ENCODE measurements at places on chromosomes 13 and 19.
A peak's percentile ranks its signal among the peaks of the same experiment; 100 is the strongest.

DNA sequence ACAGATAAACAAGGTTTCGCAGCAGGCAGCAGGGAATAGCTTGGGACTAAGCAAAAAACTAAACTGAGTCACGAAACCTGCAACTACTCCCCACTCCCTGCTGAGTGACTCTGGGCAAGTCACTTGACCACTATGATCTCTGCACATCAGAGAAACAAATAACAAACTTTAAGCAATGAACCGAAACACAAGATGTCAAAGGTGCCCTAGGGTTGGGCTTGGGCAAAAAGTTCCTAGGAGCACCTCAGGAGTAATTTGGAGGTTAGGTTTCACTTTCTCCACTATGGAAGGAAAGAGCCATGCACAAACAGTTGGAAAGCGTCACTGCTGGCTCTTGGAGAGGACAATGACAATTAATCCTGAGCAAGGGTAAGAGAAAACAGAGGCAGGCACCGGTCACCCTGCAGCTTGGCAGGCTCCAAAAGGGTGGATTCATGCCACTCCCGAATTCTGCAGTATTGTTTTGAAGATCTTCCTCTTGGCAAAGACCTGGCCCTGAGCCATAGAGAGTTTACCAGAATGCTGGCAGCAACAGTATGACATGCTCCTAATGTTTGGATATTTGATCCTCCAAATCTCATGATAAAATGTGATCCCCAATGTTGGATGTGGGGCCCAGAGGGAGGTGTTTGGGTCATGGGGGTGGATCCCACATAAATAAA lies 60.3 kb downstream of the CRYL1 start:
- no peak for DNase-seq

GRCh38 chr19:30087381-30088138 lies 145.5 kb downstream of the URI1 start:
- no peak for DNase-seq

- DNase-seq: no peak
Measured at GRCh38 chr19:55646889-55647731, 902 bp upstream of the CCDC106 start.

DNA sequence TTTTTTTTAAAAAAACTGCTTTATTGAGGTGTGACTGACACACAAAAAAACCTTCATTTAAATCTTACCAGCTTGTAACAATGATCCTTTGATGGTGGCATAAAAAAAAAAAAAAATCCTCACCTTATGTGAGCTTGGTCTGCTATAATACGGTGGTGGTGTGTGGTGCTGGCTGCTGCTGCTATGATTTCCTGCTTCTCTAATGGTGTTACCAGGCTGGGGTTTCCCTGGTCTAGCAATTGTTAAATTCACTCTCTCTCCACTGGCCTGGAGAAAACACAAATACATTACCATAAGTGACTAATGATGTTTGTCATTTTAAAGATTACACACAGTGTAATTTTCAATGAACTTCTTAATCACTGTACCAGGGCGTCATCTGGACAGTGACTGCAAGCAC lies 60.6 kb downstream of the LNX2 start:
- DNase-seq: no peak

GRCh38 chr19:52987221-52987620 lies 24.5 kb upstream of the ZNF816 start:
- DNase-seq: no peak

GRCh38 chr13:21826214-21827015 lies 155.5 kb downstream of the FGF9 start:
- DNase-seq: no peak

DNA sequence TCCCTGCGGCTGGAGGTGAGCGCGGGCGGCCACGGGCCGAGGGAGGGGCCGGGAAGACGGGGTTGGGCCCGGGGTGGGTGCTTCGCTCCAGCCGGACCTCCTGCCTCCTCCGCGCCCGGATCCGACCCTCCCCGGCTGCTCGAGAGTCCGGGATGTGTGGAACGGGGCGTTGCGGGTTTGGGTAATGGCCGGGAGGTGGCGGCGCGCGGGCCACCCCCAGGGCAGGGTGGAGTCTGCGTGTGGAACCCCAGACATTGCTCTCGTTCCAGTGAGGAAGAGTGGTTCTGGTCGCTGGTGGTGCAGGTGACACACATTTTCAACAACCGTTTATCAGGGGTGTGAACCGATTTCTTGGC lies 38.8 kb downstream of the ARHGEF7 start:
- no peak for DNase-seq

GRCh38 chr19:14203177-14203576 lies 2.8 kb downstream of the ADGRL1 start:
- DNase-seq: no peak

- no peak for DNase-seq
Measured at GRCh38 chr19:34808566-34808965, 35.6 kb upstream of the ZNF599 start.

- DNase-seq: no peak
Measured at GRCh38 chr13:39960191-39960590, 304.7 kb downstream of the COG6 start.

- no peak for DNase-seq
Measured at GRCh38 chr19:2231621-2232221, 4.4 kb downstream of the PLEKHJ1 start.

DNA sequence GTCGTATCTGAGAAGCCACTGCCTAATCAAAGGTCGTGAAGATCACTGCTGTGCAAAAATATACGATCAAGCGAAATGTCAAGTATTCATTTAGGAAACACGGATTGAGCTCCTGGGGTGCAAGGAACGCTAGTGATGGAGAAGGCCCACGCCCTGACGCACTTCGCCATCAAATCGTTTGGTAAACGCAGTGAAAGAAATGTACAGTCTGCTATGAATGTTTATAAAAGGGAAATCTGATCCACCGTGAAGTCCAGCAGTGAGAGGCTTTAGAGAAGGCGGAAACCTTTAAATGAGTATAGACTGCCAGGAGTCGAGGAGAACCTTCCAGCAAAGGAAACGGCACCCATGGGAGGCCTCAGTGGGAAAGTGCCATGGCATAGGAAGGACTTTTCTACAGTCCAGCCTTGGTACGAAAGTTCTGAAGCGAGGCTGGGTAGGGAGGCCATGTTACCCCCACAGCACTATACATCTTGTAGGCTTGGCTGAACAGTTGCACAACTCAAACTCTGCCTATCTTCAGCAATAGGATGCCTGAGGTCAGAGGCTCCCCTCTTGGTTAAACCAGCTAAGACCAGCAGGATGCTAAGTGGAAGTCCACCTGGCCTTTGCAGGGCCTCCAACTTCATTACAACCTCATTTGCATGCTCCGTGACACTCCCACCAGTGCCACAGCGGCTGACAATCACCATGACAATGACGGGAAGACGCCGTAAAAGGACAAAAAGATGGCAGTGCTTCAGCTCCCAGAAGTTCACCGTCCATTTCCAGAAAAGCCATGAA lies 20.4 kb downstream of the PCID2 start:
- no peak for DNase-seq

- peak; percentile 31 for DNase-seq
Measured at GRCh38 chr19:7605490-7606222, 10.0 kb downstream of the CAMSAP3 start.

GRCh38 chr13:51913421-51914136 lies 51.8 kb downstream of the CCDC70 start:
- no peak for DNase-seq

DNA sequence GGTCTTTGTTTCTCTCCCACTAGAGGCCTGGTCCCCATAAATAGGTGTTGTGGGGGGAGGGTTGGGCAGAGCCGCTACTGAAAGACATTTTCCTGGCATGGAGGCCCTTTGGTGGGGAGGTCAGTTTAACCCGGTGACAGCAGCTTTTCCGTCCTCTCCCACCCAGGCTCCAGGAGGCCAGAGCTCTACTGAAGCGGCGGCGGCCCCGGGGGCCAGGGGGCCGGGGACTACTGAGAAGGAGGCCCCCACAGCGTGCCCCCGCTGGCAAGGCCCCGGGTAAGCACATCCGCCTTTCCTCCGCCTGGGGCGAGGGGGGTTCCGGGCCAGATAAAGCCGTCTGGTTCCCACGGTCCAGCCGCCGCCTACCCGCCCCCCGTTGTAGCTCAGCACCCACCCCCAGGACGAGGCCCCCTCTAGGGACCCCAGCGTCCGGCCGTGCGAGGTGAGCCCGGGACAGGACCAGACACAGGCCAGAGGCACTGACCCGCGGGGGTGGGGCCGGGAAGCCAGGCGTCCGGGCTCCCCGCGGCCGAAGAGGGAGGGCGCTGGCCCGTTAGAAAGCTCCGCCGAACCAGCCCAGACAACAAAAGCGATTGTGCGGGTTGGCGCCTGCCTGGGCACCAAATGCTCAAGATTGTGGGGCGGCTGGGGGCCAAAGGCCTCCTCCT lies 1.1 kb upstream of the LTBP4 start:
- DNase-seq: no peak

GRCh38 chr13:37026771-37027170 lies 26.2 kb downstream of the EXOSC8 start:
- no peak for DNase-seq

GRCh38 chr19:56174550-56174949 lies 1.3 kb upstream of the GALP start:
- DNase-seq: no peak

GRCh38 chr13:72541674-72542073 lies 185.8 kb downstream of the MZT1 start:
- no peak for DNase-seq

GRCh38 chr13:112995395-112996191 lies 26.6 kb downstream of the MCF2L start:
- no peak for DNase-seq

DNA sequence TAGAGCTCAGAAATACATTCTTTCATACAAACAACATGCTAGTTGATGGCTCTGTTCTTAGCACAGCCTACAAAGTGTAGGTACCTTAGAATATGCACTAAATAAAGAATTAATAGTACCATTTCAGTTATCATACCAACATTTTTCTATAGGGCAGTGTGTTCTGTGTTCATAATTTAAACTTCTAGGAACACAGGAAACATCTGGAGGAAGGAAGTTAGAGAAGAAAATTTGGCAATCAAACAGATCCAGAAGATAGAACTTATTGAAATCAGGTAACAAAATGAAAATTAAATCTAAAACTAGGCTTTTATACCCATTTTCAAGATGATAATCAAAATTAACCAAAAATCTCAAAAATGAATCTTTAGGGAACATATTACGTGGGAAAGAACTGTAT lies 527.5 kb downstream of the DCT start:
- no peak for DNase-seq

GRCh38 chr13:52862358-52863206 lies 14.1 kb upstream of the PCDH8 start:
- DNase-seq: no peak

DNA sequence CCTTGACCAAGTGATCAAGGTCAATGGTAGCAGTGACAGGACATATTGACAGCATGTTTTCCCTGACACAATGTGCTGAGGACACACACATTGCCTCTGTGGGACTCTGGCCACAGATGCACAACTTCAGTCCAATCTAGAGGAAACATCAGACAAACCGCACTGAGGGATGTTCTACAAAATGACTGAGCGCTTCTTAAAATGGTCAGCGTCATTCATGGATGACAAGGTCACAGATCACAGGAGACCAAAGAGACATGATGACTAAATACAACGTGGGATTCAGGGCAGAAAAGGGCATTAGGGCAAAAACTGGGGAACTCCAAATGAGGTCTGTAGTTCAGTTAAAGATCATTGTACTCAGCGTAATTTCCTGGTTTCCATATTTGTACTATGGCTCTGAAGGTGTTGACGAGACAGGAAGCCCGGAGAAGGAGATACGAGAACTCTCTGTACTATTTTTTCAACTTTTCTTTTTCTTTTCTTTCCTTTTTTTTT lies 20.6 kb downstream of the PBX4 start:
- DNase-seq: peak; percentile 82

- DNase-seq: no peak
Measured at GRCh38 chr19:51431124-51431523, 13.7 kb upstream of the SIGLEC10 start.

- DNase-seq: peak; percentile 96
Measured at GRCh38 chr19:17226002-17226933, at the start of gene OCEL1. Gene OCEL1, plus strand, starts transcription at chr19:17226226. Its CDS starts 22 bp downstream, at chr19:17226248.

GRCh38 chr13:21637296-21637695 lies 33.3 kb upstream of the MICU2 start:
- peak; percentile 3 for DNase-seq

- DNase-seq: no peak
Measured at GRCh38 chr19:54916822-54917221, 10.9 kb downstream of the NCR1 start.

DNA sequence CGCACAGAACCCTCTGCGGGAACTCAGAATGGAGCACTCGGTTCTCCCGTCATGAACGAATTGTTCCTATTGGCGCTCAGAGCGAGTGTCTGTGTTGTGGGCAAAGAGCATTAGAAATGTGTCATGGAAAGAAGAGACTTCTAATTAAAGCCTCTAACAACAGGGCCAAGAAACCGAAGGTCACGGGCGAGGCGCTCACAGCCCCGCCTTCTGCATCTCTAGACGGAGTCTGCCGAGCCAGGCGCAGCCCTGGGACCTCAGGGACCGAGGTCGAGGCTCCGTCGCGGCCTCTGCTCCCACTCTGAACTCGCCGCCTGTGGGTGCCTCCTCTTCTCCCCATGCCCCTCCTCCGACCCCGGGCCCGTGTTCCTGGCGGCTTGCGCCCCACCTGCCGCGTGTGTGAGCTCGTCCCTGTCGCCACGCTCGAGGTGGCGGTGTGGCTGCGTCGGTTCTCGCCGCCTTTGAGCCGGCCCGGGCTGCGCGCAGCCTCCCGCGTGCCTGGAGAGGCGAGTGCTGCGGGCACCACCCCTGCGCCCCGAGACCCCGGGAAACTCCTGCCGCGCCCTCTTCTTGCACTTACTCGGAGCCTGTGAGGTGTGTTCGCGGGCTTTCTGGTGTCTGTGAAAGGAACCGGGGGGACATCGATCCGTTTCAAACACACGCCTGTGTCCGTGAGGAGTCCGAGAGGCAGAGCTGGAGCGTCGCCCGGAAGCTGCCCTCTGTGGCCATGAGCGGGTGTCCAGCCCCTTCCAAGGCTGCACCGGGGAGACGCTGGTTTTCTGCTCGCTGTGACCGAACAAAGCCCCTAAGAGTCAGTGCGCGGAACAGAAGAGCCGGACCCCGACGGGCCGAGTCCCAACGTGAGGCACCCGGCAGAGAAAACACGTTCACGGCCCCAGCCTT lies 45.4 kb upstream of the SPACA7 start:
- no peak for DNase-seq

- DNase-seq: no peak
Measured at GRCh38 chr19:32032561-32032960, 312.8 kb upstream of the ZNF507 start.

- DNase-seq: no peak
Measured at GRCh38 chr13:44540761-44541434, 35.2 kb downstream of the TSC22D1 start.

DNA sequence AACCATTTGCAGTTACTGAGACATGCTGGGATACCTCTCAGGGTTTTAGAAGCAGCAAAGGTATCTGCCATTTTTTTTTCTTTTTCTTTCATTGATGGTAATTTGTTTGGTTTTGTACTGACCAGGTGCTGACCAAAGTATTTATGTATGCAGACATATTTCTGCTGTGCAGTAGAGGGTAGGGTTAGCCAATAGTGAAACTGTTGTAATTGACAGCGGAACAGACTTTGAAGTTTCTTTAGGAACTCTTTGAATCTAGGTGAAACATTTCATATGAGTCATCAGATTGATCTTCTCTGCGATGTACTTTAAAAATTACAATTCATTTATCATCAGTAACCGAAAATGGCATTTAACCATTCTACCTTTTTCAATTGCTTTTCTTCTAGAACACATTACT lies 63.0 kb downstream of the ITGBL1 start:
- no peak for DNase-seq

GRCh38 chr19:11767633-11768133 lies 883 bp downstream of the ZNF441 start:
- peak; percentile 11 for DNase-seq
